ENCODE measurements at places on chromosomes 16 and 17. TPM values are rescaled to one million over a fixed set of nuclear protein-coding genes. Genes with fewer than 3 reads are reported as not detected.

Gene RFWD3
- 3.9 TPM for total RNA-seq

Gene FNDC8
- total RNA-seq = not detected

DNA sequence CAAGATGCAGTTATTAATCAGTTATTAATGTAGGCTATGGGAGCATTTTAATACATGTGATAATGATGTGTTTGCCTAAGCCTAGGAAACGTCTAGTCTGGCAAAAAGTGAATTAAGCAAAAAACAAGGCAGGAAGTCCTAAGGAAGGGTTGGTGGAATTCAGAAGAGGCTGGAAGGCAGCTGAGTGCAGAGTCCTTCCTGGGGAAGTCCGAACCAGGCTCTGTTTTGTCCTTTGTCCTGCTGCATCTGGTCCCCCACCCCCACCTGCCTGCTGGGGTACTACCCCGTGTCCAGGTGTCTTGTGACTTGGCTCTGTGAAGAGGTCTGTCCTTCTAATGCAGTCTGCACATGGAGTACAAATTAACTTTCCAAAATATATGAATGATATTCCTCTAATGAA lies 1.5 kb upstream of the MYH10 start:
- no peak for DNase-seq

DNA sequence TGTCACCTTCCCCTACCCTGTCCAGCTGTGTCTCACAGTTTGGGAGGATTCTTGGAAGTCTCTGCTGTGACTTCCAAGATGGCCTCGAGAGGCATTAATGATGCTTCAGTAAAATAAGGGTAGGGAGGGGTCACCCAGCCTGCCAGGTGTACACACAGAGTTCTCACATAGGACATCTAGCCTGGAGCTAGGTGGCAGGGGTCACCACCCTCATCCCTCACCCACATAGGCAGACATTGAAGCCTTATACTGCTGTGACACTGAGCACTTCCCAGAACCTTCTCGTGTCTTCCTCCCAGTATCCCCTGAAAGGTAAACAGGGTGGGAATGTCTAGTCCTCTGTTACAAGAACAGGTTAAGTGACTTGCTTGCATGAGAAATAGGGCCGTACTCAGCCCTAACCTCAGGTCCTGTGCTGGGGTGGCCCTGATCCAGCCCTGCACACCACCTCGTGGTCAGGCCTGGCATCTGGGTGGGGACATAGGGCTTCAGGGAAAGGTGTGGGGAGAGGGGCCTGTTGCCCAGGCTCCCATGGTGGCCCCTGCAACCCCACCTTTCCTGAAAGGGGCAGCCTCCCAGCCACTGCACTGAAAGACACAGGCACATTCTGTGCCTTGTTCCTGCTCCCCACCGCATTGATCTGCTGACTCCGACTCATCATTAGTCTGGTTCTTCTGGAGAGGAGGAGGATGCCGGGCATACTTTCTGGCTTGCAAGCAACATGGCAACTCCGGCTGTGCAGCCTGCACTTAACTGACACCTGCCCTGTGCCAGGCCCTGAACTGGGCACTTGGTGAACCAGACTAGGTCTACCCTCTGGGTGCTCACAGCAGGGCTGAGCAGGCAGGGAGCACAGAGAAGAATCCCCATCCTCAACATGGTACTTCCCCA lies 3.6 kb upstream of the MMP15 start:
- no peak for DNase-seq

DNA sequence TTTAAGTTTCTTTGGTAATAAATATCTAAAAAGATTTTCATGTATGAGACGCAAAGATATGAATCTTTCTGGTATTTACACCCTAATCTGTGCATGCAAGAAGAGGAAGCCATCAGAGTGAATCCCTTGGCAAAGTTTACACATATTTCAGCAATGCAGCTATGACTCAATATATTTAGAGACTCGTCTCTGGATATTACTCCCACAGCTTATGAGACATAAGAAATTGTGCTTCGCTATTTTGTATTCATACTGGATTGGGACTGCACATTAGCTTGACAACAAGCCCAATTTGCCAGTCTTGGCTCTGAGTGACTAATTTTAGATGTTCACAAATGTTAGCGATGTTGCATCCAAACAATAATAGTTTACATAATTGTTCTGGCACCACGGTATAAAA lies 532.0 kb downstream of the CDH11 start:
- no peak for DNase-seq

DNA sequence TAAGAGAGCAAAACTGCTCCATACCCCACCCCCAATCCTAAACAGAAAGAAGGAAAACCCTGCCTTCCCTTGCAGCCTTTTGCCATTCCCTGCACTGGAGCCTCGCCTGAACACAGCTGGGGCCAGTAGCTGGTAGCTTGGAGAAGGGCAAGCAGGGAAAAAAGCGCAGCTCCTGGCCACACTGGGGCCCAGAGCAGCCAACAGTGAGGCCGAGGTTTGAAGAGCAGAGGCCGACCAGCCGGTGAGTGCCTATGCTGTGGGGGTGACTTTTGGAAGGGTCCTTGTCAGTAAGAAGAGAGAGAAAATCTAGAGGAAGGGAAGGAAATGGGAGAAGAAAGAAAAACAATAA lies 3.2 kb upstream of the HOXB9 start:
- no peak for DNase-seq

- DNase-seq = no peak
Measured at GRCh38 chr16:30966033-30966619, 8.6 kb downstream of the SETD1A start.

DNA sequence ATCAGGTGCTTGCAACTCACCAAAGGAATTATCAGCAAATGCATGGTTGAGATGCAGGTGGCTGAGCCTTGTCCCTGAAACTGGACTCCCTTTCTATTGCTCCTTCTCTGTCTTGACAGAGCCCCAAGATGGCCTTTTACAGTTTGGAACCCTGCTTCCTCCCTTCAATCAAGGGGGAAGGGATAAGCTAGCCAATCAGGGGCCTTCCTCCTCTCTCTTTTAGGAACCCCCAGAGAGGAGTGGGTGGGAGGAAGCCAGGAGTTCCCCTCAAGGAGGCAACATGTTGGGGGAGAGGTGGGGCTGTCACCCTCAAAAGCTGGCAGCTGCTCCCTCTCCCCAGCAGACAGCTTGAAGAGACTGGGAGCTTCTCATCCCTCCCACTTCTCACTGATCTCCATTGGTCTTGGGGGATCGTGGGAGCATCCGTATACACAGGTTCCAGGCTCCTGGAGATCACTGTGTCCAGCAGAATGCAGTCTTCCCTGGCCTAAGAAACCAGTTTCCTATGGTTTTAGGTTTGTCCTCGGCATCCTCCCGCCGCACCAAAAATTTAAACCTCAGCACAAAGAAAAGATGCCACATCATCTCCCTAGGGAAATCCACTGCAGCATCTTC lies 7.2 kb downstream of the RASL10B start:
- DNase-seq = no peak

DNA sequence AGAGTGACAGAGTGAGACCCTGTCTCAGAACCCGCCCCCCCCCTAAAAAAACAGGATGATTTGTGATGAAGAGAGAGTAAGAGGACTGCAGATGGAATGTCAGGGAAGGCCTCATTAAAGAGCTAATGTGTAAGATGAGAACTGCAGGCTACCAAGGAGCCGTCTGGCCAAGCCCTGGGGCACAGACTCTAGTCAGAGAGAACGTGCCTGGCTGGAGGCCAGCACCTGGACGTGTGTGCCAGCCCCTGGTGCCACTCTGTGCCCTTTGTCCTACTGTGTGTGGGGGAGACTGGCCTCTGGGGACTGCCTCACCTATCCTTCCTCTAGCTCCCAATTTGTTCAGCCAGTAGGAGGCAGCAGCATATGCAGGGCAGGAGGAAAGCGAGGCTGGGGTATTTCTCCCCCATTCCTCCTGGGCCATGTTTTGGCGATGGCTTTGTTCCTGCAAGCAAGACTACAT lies 37.1 kb downstream of the KNOP1 start:
- DNase-seq = no peak

Measured in heart left ventricle (tissue), 16 donors.